ENCODE measurements at places on chromosomes 2 and 18. TPM values are rescaled to one million over a fixed set of nuclear protein-coding genes. Genes with fewer than 3 reads are reported as not detected.
A peak's percentile ranks its signal among the peaks of the same experiment; 100 is the strongest.

ACMSD gene
- not detected for total RNA-seq

MOGAT1 gene
- total RNA-seq = not detected

DNA sequence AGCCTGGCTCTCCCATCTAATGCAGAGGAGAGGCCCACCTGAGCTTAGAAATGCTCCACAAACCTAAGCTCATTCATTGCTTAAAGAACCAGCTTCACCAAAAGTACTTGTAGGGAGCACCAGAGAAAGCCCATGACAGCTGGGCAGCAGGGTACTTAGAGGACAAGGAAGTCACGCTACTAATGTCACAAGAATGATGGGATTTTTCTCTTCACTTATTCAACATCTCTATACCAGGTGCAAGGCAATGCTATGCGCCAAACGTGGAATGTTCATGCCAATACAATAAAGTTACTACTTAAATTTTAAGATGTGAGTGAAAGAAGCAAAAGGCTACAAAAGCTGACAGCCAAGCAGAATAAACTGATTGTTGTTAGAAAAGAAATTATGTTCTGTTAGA is 36.0 kb downstream of the LONRF2 start:
- DNase-seq = no peak

GRCh38 chr2:190062053-190062452 is 476 bp downstream of the MSTN start:
- no peak for DNase-seq

- DNase-seq = peak; percentile 42
Observed at GRCh38 chr18:34901299-34901698, 139.9 kb upstream of the MAPRE2 start.

GRCh38 chr2:20450201-20450999 is 3.5 kb downstream of the RHOB start:
- DNase-seq = peak; percentile 82
